ENCODE measurements at places on chromosomes 2 and 18.

- no peak for DNase-seq
Measured at GRCh38 chr2:102748107-102748506, 13.7 kb upstream of the TMEM182 start.

DNA sequence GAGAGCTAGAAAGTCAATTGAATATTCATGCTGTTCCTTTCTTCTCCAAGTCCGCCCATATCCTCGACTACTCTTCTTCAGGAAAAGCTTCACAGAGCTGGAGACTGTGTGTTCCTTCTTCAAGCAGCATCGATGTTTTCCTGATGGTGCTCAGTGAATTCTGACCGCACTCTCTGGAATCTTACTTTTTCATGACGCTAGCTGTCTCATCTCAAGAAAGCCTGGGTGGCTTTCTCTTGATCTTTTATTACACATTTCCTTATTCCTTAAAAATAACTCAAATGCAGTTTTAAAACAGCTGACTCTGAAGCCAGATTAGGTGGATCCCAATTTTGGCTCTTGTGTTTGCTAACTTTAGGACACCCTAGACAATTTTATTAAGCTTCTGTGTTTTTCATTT is 1245.1 kb upstream of the LRRTM1 start:
- DNase-seq: no peak

GRCh38 chr18:10131460-10132395 is 217.9 kb downstream of the VAPA start:
- no peak for DNase-seq

GRCh38 chr2:86368161-86368824 is 30.9 kb upstream of the REEP1 start:
- no peak for DNase-seq

DNA sequence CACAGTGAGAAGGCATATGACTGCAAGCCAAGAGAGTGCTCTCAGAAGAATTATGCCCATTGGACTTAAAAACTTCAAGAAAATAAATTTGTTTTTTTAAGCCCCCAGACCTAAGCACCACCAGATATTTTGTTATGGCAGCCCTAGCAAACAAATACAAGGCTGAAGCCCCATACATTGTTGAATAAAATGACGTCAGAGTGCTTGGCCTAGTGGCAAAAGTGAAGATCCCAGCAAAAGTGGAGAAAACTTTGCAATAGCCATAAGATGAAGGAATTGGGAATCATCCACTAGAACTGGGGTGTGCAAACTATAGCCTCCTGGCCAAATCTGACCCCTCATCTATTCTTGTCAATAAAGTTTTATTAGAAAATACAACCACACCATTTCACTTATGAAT is 517.5 kb downstream of the IRS1 start:
- no peak for DNase-seq

- DNase-seq: no peak
Measured at GRCh38 chr2:100935372-100935752, 66.7 kb upstream of the RPL31 start.

- DNase-seq: no peak
Measured at GRCh38 chr2:173874894-173875237, 90.3 kb downstream of the SP3 start.

DNA sequence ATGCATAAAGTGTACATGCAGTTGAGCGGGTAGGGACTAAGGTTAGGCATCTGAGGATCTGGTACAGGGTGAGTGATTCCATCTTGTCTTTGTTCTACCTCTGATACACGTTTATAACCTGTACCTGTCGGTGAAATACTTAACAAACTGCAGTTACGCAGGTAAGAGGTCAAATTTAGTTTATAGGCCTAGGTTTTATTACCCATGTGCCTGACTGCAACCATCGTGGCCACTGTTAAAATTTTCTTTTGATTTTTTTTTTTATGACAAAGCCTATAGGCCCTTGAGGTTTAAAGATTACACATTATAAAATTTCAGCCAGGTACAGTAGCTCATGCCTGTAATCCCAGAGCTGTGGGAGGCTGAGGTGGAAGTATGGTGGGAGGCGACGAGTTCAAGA is 15.4 kb upstream of the HNMT start:
- no peak for DNase-seq

GRCh38 chr2:42928692-42929545 is 136.5 kb upstream of the HAAO start:
- DNase-seq: no peak

- DNase-seq: no peak
Measured at GRCh38 chr2:226656367-226656766, 143.3 kb downstream of the IRS1 start.

DNA sequence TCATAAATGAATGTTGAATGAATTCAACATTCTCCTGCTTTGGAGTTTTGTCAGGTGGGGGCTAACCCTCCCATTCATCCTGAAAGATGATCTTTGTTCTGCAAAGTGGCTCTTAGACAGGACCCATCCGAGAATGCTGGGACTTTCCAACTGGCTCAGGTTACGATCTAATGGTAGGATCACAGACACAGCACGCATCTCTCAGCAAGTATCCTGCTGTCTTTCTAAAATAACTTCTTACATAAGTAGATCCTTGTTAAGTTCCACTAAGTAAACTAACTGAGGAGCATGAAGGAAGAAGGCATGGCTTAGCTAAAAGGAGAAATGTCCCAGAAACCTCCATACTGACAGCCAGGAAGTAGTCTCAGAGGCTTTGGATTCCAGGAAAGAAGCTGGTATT is 23.7 kb downstream of the CYP27A1 start:
- DNase-seq: no peak

GRCh38 chr18:72427721-72428120 is 116.4 kb downstream of the CBLN2 start:
- no peak for DNase-seq

DNA sequence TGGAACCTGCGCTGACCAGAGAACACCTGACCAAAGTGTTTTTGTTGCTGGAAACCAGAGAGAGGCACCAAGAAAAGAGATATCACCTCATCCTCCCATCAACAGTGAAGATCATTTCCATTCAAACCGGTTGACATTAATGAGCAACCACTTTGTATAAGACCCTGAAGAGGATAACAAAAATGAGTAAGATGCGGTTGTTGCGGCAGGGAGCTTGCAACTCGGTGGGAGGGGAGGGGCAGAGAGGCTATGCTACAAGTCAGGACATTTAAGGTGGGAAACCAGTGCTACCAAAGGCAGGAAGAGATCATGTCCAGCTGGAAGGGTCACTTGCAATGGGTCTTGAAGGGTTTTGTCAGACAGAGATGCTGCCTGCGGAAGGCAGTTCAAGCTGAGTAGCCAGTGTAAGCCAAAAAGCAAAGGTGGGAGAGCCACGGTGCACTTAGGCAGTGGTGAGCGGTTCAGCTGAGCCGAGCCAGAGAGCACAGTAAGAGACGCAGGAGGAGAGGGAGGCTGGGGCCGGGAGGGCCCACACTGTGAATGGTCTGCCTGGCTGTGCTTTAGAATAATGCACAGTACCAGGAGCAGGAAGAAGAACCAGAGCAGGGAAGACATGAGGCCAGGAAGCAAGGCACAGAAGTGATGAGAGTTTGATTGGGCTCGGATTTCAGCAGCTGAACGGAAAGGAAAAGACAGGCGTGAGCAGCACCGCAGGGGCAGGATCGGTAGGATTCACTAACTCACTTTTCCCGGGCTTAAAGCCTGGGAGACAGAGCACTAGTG is 24.4 kb upstream of the DTNB start:
- DNase-seq: no peak

- no peak for DNase-seq
Measured at GRCh38 chr2:136253288-136254004, 135.5 kb upstream of the CXCR4 start.

DNA sequence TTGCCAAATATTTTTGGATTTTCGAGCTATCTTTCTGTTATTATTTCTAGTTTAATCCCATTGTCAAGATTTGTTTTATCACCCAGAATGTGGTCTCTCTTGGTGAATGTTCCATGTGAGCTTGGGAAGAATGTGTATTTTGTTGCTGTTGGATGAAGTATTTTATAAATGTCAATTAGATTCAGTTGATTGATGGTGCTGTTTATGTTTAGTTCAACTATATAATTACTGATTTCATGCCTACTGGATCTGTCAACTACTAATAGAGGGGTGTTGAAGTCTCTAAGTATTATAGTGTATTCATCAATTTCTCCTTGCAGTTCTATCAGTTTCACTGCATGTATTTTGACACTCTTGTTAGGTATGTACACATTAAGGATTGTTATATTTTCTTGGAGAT is 34.7 kb upstream of the RMND5A start:
- no peak for DNase-seq

DNA sequence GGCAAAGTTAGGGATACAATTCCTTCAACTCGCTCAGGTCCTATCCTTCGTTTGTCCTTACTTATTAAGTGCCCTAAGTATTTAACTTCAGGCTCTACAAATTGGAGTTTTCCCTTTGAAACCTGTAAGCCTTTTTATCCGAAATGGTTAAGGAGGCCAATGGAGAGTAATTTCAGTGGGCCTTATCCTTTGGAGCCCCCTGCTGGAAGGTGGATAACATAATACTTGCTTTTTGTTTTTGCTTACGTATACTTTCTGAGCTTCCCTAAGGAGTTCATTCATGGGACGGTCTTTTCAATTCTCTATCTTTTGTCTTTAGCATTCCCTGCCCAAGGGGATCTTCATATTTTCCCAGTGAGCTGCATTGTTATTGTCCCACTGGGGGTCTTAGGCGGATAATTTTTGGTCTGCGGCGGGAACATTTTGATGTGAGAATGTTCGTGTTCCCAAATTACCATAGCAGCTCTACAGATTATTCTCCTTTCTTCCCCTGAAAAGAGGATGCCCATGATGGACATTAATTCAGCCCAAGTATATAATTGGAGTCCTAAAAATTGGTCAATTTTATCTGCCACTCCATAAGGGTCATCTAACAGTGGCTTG is 34.4 kb upstream of the TRAPPC8 start:
- no peak for DNase-seq

DNA sequence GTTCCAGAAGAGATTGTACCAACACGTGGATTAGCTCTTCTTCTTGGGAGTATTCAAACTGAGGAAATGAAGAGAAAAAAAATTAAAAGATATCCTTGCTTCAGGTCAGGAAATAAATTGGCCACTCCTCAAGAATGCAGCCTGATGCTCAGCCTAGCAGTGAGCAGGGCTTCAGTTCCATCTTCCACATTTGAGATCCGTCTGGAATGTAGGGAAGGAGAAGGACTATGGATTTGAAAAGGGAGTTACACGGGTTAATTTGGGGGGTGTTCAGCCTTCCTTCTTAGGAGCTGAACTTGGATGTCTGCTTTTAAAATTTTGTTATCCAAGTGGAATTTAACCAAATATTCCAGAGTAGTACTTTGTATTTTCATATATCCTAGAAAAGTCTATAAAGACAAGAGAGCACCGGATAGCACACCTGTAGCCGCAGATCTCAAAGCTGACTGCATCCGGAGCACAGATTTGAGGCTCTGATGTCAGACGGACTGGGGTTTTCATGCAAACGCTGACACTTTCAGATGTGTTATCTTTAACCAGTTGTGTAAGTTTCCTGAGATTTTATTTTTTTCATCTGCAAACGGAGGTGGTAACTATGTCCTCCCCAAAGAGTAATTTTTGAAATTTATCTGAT is 99.3 kb downstream of the COPS8 start:
- DNase-seq: no peak

DNA sequence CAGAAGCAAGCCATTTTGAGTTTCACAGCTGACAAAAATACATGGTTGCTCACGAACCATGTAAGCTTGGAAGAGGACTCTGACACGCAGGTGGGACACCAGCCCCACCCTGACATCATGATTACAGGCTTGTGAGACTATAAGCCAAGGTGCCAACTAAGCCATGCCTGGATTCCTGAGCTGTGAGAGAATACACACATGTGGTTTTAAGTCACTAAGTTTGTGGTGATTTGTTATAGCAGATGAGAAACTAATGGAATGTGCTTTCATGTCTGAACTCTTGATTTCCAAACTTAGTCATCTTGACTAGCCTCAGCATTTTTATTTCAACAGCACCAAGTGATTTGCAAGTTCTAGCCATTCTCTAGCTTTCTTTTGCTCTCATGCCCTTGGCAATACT is 676.1 kb upstream of the CELF4 start:
- no peak for DNase-seq

DNA sequence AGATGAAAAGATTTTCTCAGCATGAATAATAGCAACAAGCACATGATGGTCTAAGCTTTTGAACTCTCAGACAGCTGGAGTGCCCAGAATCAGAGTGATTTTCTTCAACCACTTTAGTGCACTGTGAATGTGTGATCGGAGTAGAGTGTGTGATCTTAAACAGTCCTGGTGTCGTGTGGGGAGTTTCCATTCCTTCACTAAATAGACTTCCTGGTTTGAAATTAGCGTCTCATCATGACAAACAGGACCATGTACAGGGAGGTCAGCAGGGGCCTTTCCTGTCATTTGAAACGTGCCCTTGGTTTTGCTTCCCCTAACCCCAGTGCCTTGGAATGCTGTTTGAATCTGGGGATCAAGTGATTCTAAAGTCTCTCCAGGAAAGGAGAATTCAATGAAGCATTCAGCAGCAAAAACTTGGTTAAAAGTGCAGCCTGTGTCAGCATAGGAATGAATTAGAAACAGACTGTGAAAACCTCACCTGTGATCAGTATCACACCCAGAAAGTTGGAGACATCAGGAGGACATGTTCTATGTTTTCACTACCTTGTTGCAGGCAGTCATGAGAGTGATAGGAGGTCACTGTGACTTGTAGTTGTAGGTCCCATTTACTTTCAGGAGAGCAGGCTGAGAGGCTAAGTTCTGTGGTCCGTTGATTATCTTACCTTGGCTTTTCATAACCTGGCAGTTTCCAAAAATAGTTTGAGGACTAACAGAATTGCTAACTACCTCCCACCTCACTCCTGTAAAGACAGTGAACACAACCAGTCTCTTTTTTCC is 400.3 kb downstream of the MTX2 start:
- DNase-seq: no peak

DNA sequence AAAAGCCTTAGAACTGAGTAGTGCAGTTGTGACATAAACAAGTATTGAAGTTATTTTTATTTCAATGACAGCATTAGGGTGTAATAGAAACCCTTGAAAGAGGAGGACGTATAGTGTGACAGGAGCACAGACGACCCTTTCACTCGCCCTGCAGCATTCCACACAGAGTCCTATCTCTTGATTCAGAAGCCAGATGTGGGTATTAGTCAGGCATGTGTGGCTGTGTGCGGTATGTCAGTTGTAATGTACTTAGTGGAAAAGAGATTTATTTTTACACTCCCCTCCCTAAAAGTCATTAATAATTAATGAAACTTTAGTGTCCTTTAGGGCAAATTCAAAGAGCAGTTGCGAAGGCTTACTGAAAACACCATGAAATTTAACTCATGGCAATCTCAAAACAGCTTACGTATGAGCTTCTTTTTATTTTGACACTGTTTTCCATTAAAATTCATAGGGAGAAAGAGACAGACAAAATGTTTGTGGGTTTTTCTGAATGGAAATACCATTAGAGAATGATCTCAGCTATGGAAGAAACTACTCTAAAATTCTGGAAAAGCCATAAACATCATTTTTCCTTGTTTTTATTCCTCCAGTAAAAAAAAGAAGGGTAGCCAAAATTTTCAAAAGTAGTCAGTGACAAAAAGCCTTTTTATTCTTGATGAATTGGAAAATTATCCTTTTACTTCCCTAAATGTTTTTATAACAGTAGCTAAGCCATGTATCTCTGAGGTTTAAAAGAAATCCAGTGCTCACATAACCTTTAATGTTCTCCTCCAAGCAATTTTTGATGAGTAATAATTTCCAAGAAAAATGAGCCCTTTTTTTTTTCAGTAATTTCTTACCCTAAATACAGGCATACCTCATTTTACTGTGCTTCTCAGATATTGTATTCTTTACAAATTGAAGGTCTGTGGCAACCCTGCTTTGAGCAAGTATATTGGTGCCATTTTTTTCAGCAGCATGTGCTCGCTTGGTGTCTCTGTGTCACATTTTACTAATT is 84.0 kb upstream of the DSEL start:
- DNase-seq: no peak
